ENCODE measurements at places on chromosomes 12 and 14.

- DNase-seq, result no peak
Measured at GRCh38 chr12:164207-164606, 49.8 kb downstream of the SLC6A12 start.

- no peak for DNase-seq
Measured at GRCh38 chr12:3164454-3165077, 87.4 kb downstream of the TSPAN9 start.

DNA sequence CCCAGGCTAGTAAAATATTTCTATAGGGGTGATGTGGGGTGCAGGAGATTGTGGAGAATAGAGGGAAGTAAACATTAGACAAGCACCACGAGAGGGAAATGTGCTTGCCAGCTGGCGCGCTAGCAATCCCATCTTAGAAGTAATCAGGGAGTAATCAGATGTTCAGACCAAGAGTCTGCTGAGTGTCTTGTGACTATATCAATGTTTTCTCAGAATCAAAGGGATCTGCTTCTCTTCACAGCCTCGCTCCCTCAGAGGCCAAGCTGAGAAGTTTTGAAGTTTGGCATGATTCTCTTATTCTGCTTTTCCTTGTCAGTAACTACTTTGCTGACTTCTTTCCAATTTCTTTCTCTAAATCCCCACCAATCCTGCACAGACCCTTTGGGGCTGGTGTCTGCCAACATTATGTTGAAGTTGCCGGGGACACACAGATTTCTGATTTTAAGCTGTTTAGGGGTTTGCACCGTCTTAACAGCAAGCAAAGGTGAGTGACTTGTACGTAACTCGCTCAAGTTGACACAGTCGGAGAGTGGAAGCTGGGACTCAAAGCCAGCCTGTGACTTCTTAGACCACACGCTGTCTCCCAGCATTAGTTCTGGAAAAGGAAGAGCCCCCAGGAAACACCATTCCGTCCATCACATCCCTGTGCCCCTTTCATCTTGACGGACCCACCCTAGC is 22.0 kb upstream of the TSPAN9 start:
- DNase-seq, result no peak

GRCh38 chr12:53844994-53845844 is 93.4 kb upstream of the HOXC13 start:
- DNase-seq, result no peak

DNA sequence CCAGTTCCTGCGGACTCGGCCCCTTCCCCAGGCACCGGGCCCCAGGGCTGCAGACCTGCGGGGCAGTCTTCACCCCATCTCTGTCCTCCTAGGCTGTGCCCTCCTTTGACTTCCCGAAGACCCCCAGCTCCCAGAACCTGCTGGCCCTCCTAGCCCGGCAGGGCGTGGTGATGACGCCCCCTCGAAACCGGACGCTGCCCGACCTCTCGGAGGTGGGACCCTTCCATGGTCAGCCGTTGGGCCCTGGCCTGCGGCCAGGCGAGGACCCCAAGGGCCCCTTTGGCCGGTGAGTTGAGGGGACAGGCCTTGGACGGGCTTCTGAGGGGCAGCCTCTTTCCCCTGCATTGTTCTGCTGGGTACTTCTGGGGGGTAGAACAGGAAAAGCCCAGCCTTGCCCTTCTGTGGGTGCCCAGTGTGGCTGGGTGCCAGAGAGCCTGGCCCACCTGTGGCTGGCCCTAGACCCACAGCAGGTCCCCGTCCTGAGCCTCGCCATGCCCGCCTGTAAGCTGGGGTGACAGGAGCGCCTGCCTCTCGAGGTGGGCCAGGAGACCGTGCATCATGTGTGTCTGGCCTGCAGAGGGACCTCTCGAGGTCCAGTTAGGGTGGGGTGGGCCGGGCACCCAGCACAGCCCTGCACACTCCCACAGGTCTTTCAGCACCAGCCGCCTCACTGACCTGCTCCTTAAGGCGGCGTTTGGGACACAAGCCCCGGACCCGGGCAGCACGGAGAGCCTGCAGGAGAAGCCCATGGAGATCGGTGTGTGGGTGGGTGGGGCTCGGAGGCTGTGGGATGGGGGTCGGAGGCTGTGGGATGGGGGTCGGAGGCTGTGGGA is 12.6 kb upstream of the PUS1 start:
- DNase-seq, result no peak

- DNase-seq, result no peak
Measured at GRCh38 chr14:66291756-66292155, 194.4 kb upstream of the CCDC196 start.

DNA sequence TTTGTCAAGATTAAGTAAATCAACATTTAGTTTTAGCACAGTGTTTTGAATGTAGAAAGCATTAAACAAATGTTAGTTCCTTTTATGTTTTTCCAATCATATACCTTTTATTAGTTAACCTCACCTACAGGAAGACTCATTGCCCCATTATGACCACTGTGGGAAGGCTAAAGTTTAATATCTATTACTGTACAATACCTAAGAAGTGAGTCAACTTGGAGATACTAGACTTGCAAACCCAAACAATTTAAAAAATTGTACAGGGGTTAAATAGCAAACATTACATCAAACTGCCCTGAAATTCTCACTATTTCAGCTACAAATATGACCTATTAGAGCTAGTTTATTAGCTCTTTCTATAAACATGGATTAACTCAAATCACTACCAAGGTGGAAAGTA is 8.6 kb upstream of the G2E3 start:
- DNase-seq, result no peak

DNA sequence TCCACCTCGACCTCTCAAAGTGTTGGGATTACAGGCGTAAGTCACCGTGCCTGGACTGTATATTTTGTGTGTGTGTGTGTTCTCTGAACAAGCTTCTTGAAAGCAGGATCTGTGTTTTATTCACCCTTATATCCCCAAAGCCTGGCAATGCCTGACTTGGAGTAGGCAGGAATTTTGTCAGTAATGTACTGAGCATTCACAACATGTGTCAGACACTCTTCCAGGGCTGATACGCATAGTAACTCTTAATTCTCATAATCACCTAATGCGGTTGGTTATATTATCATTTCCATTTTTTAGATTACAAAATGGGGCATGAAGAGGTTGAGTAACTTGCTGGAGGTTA is 50.4 kb upstream of the PLEKHG3 start:
- no peak for DNase-seq

- DNase-seq, result peak; percentile 34
Measured at GRCh38 chr14:26870722-26871617, 273.1 kb upstream of the NOVA1 start.

DNA sequence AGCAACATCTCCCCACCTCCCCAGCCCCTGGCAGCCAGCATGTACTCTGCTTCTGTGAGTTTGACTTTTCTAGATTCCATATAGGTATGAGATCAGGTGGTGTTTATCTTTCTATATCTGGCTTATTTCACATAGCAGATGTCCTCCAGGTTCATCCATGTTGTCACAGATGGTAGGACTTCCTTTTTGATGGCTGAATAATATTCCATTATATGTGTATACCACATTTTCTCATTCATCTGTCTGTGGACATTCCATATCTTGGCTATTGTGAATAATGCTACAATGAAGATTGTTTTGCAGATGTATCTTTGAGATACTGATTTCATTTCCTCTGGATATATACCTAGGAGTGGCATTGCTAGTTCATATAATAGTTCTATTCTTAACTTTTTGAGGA is 18.4 kb downstream of the ALKBH2 start:
- no peak for DNase-seq

DNA sequence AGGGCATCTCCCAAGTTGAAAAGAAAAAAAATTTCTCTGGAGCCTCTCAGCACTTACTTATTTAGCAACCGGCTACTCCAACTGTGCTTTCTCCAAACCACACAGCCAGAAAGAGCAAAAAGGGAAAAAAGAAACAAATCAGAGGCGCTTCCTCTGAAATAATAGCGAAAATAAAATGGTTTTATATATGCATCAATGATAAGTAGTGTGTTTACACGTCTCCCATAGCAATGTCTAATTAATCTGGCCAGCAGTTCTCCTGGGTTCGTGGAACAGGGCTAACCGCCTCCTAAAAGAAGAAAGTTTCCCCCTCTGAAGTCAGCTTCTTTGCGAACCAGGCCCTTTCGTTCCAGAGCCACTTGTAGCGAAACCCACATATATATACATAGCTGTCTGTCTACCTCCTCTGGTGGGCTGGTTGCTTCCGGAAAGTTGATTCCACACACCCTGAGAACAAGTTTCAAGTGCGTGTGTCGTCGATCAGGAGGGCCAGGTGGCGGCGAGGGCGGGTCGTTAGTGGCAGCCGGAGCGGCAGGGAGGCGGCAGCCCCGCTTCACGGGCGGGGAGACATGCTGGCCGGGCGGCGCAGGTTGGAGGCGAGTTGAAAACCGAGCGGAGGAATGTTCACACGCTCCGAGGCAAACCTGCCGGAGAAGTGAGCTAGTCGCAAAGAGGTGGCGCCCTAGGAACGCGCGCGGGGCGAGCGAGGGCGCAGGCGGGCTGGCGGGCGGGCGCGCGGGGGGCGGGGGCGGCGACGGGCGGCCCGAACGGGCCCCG is 2.7 kb downstream of the PTHLH start:
- no peak for DNase-seq

DNA sequence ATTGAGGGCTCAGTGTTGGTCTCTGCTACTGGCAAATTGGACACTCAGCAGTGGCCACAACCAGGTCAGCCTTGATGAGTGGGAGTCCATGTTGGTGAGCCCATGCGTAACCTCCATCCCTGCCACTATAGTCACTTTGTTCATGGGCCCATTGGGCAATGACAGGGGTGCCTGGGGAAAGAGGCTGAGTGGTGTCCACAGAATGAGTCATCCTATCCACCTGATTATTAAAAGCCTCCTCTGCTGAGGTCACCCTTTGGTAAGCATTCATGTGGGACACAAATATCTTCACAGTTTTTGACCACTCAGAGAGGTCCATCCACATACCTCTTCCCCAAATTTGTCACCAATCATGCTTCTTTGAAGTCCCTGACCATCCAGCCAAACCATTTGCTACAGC is 50.0 kb downstream of the FIGNL2 start:
- no peak for DNase-seq

DNA sequence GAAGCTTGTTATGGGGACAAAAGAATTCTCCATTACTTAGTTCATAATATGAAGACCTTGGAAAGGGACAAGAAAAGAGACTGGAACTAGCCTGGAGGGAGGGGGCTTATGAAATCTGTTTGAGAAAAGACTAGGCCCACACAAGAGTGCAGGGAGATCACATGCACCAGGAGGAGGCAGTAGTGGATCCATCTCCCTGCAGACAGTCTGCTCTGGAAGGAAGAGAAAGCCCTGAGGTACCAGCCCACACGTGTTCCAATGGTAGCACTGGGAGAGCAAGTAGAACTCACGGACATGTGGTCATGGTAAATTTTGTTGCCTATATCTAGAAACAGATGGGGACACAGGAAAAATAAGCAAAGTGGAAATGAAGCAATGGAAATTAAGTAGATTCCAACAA is 445.4 kb downstream of the SOX5 start:
- DNase-seq, result no peak

GRCh38 chr14:66174453-66174891 is 311.7 kb upstream of the CCDC196 start:
- DNase-seq, result no peak

DNA sequence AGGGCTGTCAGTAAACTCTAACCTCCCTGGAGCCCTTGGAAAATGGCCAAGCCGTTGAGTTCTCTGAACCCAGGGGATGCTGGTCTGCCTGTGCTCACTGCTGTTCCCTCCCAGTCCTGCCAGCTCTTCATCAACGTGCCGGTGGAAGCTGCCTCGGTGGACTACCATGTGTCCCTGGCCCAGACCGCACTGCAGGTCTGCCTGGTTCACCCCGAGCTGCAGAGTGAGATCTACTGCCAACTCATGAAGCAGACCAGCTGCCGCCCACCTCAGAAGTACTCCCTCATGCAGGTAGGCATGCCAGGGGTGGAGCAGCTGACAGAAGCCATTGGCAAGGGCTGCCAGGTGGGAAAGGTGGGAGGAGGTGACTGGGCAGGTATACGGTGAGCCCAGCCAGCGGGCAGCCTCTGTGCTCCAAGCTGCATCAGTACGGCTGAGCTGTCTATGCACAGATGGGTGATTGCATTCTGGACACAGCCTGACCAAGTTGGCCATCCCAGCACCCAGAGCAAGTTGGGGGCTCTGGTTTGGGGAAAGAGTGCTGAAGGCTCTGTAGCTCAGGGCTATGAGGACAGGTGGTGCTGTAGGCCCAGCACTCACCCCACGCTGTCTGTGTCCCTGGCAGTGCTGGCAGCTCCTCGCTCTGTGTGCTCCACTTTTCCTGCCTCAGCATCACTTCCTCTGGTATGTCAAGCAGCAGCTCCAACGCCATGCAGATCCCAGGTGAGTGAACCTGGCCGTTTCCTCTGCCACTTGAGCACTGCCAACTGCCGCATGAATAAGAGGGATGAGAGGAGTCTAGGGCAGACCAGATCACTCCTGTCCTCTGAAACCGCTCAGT is 21.9 kb downstream of the PIGH start:
- DNase-seq, result no peak

GRCh38 chr12:713281-713875 is 39.0 kb upstream of the WNK1 start:
- DNase-seq, result no peak

- DNase-seq, result no peak
Measured at GRCh38 chr14:99268810-99269707, 2.9 kb downstream of the BCL11B start.

DNA sequence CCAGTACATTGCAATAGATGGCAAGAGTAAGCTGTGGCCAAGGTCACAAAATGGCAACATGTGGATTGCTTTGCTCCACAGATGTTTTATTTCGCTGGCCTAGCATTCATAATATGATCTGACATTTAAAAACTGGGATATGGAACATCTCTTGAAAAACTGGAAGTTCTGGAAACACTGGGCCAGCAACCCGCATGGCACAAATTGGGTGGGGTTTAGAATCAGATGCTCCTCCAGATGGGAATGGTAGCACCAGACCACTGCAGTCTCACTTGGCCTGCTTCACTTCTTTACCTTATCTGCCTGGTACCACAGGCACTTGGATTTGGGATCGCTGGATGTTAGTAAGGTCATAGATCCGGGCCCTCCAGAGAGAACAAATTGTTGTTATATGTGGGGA is 10.1 kb downstream of the ZC2HC1C start:
- no peak for DNase-seq

DNA sequence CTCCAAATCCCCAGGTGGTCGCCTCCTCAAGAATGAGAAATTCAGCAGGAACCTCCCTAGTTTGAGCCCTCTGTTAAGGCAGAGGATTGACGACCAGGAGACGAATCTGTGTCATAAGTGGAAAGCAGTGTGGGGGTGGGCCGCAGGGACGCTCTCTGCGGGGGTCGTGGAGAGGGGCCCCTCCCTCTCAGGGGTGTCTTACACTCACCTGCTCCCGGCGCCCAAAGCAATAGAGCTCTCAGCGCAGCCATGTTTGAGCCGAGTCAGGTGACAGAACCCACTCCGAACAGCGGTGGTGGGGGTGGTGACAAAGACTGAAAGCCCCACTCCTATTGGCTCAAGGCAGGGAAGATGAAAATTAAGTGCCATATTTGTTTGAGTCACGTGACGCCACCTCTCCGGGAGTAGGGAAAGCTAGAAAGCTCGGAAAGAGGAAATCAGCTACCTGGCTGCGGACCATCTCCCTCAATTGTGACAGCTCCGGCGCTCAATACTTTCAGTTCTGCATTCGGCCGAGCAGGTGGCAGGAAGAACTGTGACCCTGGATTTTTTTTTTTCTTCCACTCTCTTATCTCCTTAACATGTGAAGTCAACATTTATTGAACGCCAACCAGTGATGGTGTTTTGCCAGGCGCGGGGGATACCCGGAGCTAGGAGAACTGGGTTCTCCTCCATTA is at the start of gene ZFYVE26:
Gene ZFYVE26, minus strand, starts transcription at position 265 of the 677 bp plus-strand sequence. CDS start 627 bp downstream, outside the sequence.
- DNase-seq, result peak; percentile 93

GRCh38 chr14:58829594-58829993 is 191.8 kb downstream of the DACT1 start:
- DNase-seq, result no peak

All from NCI-H446 treated with DMSO at 0.1 percent for 48 hours (cell line).